ENCODE measurements at places on chromosomes 1 and 21. TPM values are rescaled to one million over a fixed set of nuclear protein-coding genes. Genes with fewer than 3 reads are reported as not detected.

- no peaks in the 10 kb centered on the region for H3K27me3 ChIP-seq
- H3K36me3 ChIP-seq, result peaks cover 3% of the 10 kb centered on the region
- no peak for DNase-seq
These were observed 67.1 kb upstream of the PTGFRN start for GRCh38 chr1:116842654-116843053.

DNA sequence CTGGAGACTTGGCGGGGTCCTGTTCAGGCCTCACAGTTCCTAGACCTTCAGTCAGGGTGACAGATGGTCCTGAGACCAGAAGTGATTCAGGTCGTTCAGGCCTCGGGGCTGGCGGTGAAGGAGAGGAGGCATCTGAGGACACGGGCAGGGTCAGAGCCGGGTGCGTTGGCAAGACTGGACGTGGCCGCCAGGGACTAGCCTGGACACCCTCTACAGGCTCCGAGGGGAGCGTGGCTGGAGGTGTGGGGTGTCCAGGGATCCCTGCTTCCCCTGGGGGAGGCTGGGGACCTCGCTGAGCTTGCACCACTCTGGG, 64.0 kb upstream of the TARDBP start:
- H3K27me3 ChIP-seq, result peaks cover 14% of the 10 kb centered on the region
- H3K36me3 ChIP-seq, result no peaks in the 10 kb centered on the region
- no peak overlapping the region for H3K27ac ChIP-seq
- no peak for DNase-seq
- peaks cover 15% of the 10 kb centered on the region for H3K4me1 ChIP-seq
- no peak overlapping the region for H3K4me3 ChIP-seq

DNA sequence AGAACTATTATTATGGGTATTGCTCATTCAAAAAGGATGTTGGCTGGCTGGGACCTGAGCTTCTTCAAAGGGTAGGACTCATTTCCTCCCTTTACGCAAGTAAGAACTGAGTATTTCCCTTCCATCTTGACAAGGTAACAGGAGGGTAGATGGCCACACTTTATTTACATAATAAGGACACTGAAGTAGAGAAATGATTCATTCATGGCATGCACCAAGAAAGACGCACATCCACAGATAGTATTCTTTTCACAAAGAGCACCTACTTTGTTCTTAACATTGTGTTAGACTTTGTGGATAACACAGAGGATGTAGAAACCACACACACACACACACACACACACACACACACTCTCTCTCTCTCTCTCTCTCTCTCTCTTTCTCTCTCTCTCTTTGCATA, 82.9 kb downstream of the FAM78B start:
- H3K4me3 ChIP-seq, result no peak overlapping the region
- no peaks in the 10 kb centered on the region for H3K36me3 ChIP-seq
- no peak for DNase-seq
- H3K4me1 ChIP-seq, result no peaks in the 10 kb centered on the region

The SERTAD4 gene
- total RNA-seq, result 8.2 TPM

DNA sequence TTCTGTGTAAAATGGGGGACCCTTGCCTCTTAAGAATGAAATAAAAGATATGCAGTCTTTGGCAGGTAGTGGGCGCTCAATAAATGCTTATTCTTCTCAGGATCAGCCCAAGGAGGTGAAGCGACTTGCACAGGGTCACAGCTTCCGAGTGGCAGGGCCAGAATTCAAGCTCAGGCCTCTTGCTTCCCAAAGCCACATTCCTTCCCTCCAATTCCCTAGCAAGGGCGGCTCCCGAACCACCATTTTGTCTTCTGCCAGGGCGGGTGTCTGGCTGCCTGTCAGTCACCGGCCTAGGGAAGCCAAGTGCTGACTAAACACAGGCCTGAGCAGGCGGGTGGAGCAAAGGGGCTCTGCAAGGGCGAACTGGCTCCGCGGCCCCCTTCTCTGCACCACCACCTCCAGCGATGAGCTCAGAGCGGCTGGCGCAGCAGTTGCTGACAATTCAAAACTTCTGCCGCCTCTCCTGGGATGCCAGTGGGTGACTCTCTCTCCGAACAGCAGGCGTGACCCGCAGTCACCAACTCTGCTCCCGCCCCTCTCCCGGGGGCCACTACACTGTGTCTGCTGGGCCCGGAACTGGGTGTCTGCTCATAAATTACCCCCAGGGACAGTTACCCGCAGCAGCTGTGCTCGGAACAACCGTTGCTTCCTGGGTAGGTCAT, 10.8 kb downstream of the GPR3 start:
- H3K27ac ChIP-seq, result peak overlapping the region; percentile 50
- H3K27me3 ChIP-seq, result no peaks in the 10 kb centered on the region
- H3K4me1 ChIP-seq, result peaks cover 20% of the 10 kb centered on the region
- H3K4me3 ChIP-seq, result no peak overlapping the region
- peaks cover 8% of the 10 kb centered on the region for H3K36me3 ChIP-seq
- no peak for DNase-seq

GRCh38 chr1:22317231-22317919, 134.3 kb upstream of the ZBTB40 start:
- no peaks in the 10 kb centered on the region for H3K36me3 ChIP-seq
- H3K27ac ChIP-seq, result peak overlapping the region; percentile 86
- no peak overlapping the region for H3K4me3 ChIP-seq
- no peak for DNase-seq
- no peaks in the 10 kb centered on the region for H3K27me3 ChIP-seq

DNA sequence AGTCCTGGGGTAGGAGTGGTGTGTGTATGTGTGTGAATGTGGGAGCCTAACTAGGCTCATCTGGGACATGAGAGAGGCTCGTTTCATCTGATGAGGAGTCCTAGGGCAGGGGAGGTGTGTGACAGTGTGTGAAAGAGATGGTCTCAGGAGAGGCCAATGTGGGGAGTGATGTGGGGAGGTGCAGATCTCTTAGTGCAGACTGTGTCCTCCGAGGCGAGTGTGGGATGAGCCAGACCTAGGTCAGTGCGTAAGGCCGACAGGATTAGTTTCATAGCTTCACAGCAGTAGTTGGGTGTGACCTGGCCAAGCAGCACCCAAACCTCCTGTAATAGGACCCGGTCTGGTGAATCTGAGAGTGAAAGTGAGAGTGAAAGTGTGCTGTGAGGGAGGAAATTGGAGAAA, 94.7 kb downstream of the LIPI start:
- no peak overlapping the region for H3K27ac ChIP-seq
- DNase-seq, result no peak
- peaks cover 7% of the 10 kb centered on the region for H3K36me3 ChIP-seq
- no peak overlapping the region for H3K4me3 ChIP-seq
- peaks cover 2% of the 10 kb centered on the region for H3K4me1 ChIP-seq
- no peaks in the 10 kb centered on the region for H3K27me3 ChIP-seq

The AMPD2 gene
- 134 TPM for total RNA-seq
